ENCODE measurements at places on chromosomes 7 and 10. TPM values are rescaled to one million over a fixed set of nuclear protein-coding genes. Genes with fewer than 3 reads are reported as not detected.

NRCAM gene
- total RNA-seq, result 0.14 TPM

PRSS37 gene
- not detected for total RNA-seq

PRLHR gene
- not detected for total RNA-seq

MYL10 gene
- not detected for total RNA-seq

LRMDA gene
- total RNA-seq, result 18.7 TPM

SPDYE8 gene
- total RNA-seq, result not detected

CAV2 gene
- total RNA-seq, result 196 TPM

ZWINT gene
- 1.0 TPM for total RNA-seq

ADAM12 gene
- total RNA-seq, result 0.27 TPM

C10orf62 gene
- total RNA-seq, result 1.5 TPM
